Activated naive CD4-positive, alpha-beta T cell treated with anti-CD3 and anti-CD28 coated beads for 36 hours (primary cell): ENCODE measurements at places on chromosomes 16 and 17. TPM values are rescaled to one million over a fixed set of nuclear protein-coding genes. Genes with fewer than 3 reads are reported as not detected.

DNA sequence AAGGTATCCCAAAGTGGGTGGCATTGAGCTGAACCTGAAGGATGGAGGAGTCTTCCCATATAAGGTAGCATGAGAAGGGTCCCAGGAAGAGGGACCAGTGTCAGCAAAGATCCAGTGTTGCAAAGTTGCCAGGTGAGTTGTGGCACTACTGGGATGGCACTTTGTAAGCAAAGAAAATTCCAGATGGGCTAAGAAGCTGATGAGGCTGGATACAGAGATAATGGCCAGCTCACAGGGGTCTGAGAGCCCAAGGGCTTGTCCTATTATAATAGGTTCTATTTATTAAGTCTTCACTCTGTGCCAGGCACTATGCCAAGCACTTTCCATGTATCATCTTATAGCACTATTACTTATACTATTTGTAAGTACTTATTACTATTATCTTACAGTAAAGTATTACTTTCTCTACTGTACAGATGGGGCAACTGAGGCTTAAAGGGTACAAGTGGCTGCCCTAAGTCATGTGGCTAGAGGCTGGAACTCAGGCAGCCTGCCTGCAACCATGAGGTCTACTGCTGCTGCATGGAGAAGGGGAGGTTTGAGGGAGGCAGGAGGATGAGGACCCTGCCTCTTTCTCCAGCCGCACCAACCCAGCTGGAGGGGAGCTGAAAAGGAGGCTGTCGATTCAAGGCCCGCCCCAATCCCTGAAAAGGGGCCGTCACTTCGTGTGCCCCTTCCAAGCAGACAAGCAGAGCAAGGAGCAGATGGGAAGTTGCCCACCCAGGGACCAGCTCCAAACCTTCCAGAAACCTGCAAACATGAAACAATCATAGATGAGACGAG lies 86.5 kb downstream of the C16orf78 start:
- no peak overlapping the region for H3K27ac ChIP-seq
- peaks cover 42% of the 10 kb centered on the region for H3K4me1 ChIP-seq
- no peak overlapping the region for H3K4me3 ChIP-seq
- H3K27me3 ChIP-seq, result no peaks in the 10 kb centered on the region

DNA sequence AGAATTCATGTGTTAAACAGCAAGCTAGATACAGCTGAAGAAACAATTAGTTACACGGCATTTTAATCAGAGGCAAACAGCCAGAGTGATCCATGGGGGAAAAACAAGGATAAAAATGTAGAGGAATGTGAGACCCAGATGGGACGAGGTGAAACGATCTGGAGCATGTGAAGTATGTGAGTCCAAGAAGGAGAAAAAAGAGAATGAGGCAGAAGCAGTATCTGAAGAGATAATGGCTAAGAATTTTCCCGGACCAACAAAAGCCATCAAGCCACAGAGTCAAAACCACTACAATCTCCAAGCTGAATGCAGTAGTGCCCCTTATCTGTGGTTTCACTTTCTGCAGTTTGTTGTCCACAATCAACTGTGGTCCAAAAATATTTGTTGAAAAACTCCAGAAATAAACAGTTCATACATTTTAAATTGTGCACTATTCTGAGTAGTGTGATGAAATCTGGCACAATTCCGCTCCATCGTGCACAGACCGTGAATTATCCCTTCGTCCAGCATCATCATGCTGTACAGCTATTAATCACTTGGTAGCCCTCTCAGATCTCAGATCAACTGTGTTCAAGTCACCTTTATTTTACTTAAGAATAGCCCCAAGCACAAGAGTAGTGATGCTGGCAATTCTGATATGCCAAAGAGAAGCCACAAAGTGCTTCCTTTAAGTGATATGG lies 18.8 kb downstream of the MYH10 start:
- peaks cover 9% of the 10 kb centered on the region for H3K27me3 ChIP-seq
- H3K4me1 ChIP-seq, result no peaks in the 10 kb centered on the region
- no peak for DNase-seq
- H3K36me3 ChIP-seq, result no peaks in the 10 kb centered on the region
- no peak overlapping the region for H3K4me3 ChIP-seq
- no peak overlapping the region for H3K27ac ChIP-seq

Gene COPZ2
- 2.4 TPM for total RNA-seq

GRCh38 chr17:14699574-14700185 lies 398.8 kb downstream of the HS3ST3B1 start:
- no peak overlapping the region for H3K27ac ChIP-seq
- no peak for DNase-seq
- no peaks in the 10 kb centered on the region for H3K36me3 ChIP-seq
- H3K4me1 ChIP-seq, result no peaks in the 10 kb centered on the region

Gene VAT1L
- not detected for total RNA-seq

Gene ZG16
- total RNA-seq, result not detected

- no peaks in the 10 kb centered on the region for H3K27me3 ChIP-seq
- H3K36me3 ChIP-seq, result peaks cover 1% of the 10 kb centered on the region
- peak overlapping the region; percentile 26 for H3K4me3 ChIP-seq
Measured at GRCh38 chr16:89330177-89330856, 112.8 kb downstream of the ZNF778 start.

DNA sequence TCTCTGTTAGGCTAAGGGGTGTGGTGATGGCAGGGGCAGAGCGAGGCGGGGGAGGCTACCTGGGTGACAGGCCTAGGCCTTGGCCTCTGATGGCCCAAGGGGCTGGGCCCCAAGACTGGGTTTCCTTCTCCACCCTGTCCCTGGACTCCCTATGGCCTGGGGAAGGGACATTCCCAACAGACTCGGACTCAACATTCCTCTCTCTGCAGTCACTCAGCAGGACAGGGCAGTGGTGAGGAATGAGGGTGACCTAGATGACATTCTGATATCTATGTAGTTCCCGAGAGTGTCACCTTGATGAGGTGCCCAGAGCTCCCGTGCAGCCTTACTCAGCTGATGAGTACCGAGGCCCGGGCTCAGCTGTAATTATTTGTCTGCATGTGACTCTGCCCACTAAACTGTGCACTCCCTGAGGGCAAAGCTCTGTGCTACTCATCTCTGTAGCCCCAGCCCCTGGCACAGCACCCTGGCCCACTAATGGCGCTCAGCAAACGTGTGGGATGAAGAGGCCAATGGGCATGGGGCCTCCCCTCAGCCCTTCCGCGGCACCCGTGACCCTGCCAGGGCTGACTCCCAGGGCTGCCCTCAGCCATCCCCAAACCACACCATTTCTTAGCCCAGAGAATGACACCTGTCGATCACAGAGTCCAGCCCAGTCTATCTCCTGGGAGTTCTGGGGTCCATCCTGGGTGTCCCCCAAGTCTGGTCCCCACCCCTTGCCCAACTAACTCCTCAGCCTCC lies 2.2 kb downstream of the PLCD3 start:
- peaks cover 4% of the 10 kb centered on the region for H3K27me3 ChIP-seq
- no peaks in the 10 kb centered on the region for H3K36me3 ChIP-seq

- H3K27ac ChIP-seq, result no peak overlapping the region
- DNase-seq, result no peak
Measured at GRCh38 chr17:14762736-14763479, 462.0 kb downstream of the HS3ST3B1 start.

- peaks cover 2% of the 10 kb centered on the region for H3K27me3 ChIP-seq
- DNase-seq, result peak; percentile 52
- H3K4me1 ChIP-seq, result peaks cover 11% of the 10 kb centered on the region
- no peak overlapping the region for H3K27ac ChIP-seq
- H3K4me3 ChIP-seq, result peak overlapping the region; percentile 54
- no peaks in the 10 kb centered on the region for H3K36me3 ChIP-seq
Measured at GRCh38 chr17:39026980-39027451, 59.8 kb upstream of the FBXO47 start.

GRCh38 chr16:19316846-19317245 lies 31.3 kb downstream of the CLEC19A start:
- H3K27me3 ChIP-seq, result no peaks in the 10 kb centered on the region
- DNase-seq, result no peak
- H3K27ac ChIP-seq, result no peak overlapping the region
- H3K4me1 ChIP-seq, result no peaks in the 10 kb centered on the region
- H3K4me3 ChIP-seq, result no peak overlapping the region

DNA sequence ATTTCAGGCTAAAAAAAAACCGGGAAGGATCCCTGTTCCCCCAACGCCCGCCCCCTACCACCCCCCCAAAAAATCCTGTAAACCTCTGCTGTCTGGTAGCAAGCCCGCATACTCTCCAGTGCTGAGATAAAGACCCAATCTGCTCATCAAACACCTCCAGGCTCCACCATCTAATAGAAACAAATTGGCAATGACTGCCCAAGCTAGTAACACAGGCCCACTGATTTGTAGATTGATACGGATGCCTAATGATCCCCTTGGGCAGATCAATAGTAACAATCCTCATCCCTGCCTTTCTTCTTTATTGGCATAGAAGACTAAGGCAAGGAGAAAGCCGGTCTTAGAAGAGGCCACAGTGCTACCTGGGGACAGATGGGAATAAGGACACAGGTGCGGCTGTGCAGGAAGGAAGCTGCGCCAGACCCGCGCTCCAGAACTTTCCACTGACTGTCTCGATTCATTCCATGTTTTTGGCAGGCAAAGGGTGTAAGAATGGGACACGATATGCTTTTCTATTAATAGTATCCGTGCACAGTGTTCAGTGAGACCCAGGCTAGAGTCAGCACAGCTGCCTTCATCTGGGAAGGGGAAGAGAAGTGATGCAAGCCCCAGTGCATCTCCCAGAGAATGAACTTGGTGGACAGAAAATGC lies 407.6 kb upstream of the PSMD7 start:
- H3K27ac ChIP-seq, result no peak overlapping the region
- H3K4me1 ChIP-seq, result peaks cover 15% of the 10 kb centered on the region
- H3K27me3 ChIP-seq, result peaks cover 34% of the 10 kb centered on the region
- H3K36me3 ChIP-seq, result no peaks in the 10 kb centered on the region
- DNase-seq, result no peak

GRCh38 chr17:3922765-3923164 lies 6.5 kb upstream of the P2RX1 start:
- no peak overlapping the region for H3K27ac ChIP-seq
- H3K4me1 ChIP-seq, result no peaks in the 10 kb centered on the region
- no peaks in the 10 kb centered on the region for H3K36me3 ChIP-seq
- DNase-seq, result no peak
- no peak overlapping the region for H3K4me3 ChIP-seq

Gene EVPL
- total RNA-seq, result not detected

GRCh38 chr17:55295411-55296170 lies 30.8 kb downstream of the HLF start:
- no peaks in the 10 kb centered on the region for H3K4me1 ChIP-seq
- H3K4me3 ChIP-seq, result no peak overlapping the region
- peaks cover 6% of the 10 kb centered on the region for H3K27me3 ChIP-seq
- no peak overlapping the region for H3K27ac ChIP-seq
- no peaks in the 10 kb centered on the region for H3K36me3 ChIP-seq

DNA sequence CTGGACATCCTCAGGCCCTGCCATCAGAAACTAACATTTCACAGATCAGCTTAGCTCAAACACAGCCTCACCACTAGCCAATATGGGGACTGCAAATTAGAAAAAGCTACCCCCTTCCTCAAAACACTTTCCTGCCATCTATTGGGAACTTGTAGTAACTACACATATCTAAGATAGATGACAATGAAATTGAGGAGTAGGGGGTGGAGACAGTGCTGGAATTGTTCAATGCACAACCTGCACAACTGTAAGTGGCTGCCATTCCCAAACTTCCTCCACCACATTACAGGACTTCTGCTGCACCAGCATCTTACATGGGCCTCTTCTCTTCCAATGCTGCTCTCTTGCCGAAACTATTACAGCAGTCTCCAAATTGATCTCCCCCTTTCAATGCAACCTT lies 21.9 kb downstream of the AIPL1 start:
- no peak overlapping the region for H3K4me3 ChIP-seq
- H3K27ac ChIP-seq, result no peak overlapping the region
- DNase-seq, result no peak
- no peaks in the 10 kb centered on the region for H3K27me3 ChIP-seq
- H3K4me1 ChIP-seq, result no peaks in the 10 kb centered on the region

Gene FBXW10
- 0.10 TPM for total RNA-seq

DNA sequence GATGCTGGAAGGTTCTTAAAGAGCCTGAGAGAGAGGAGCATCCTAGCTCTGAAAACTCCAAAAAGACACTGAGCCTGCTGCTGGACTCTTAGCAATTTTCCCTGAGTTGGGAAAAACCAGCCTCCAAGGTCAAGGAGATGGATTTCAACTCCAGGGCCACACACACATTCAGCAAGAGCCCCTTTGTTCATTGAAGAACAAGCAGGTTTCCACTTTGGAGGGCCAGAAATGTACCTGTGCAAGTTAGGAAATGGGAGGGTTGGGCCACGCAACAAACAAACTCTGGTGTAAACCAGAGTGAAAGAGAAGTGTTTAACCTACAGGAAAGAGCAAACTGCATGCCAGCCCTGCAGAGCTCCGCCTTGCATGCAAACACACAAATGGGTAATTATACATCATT lies 264.8 kb upstream of the RPL38 start:
- no peak overlapping the region for H3K4me3 ChIP-seq
- H3K27me3 ChIP-seq, result no peaks in the 10 kb centered on the region
- no peak for DNase-seq
- H3K36me3 ChIP-seq, result no peaks in the 10 kb centered on the region
- no peaks in the 10 kb centered on the region for H3K4me1 ChIP-seq

Gene KRT24
- total RNA-seq, result not detected

Gene MRPS7
- total RNA-seq, result 73.3 TPM

Gene BEAN1
- total RNA-seq, result not detected
